ENCODE measurements at places on chromosomes 3 and 15. TPM values are rescaled to one million over a fixed set of nuclear protein-coding genes. Genes with fewer than 3 reads are reported as not detected.

GRCh38 chr15:75076277-75076676, 52.9 kb downstream of the PPCDC start:
- no peak for DNase-seq

GRCh38 chr3:156685198-156685597, 10.8 kb downstream of the TIPARP start:
- peak; percentile 53 for DNase-seq

- peak; percentile 47 for DNase-seq
Measured at GRCh38 chr3:182568261-182568660, 225.0 kb upstream of the ATP11B start.

GRCh38 chr3:160150525-160150924, 74.7 kb upstream of the C3orf80 start:
- peak; percentile 77 for DNase-seq

DNA sequence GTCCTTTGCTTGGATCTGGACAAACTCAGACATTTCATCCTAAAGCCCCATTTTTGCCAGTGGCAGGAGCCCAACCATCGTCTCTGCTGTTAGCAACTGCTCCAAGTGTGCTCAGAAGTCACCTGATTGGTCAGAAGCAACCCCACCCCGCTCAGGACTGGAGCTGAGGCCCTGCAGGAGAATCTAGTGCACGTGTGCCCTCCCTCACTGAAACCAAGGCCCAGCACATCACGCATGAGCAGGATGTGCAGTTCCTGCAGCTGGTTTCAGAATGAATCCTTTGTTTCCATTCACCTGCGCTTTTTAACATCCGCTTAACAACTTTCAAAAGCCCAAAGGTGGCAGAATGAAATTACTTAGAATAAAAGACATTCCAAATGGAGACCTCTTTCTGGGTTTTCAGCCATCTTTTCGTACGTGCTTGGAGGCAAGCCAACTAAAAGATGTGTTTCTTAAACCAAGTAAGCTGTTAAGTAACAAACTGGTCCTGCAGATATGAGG, 81.2 kb downstream of the SRGAP3 start:
- DNase-seq, result no peak

DNA sequence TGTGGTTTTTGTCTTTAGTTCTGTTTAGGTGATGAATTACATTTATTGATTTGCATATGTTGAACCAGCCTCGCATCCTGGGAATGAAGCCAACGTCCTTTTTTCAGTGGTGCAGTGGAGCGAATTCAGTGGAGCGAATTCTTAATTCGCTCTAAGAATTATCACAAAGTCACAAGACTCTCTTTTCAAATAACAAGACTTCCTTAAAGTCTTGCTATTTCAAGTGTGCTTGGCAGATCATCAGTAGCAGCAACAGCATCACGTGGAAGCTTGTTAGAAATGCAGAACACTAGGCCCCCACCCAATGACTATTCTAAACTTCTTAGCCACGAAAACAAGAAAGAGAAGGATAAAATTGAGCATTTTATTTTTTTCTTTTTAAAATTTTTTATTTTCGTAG, 58.1 kb upstream of the CD200R1L start:
- DNase-seq, result no peak

- DNase-seq, result peak; percentile 25
Measured at GRCh38 chr3:81277853-81278252, 483.6 kb downstream of the GBE1 start.

- no peak for DNase-seq
Measured at GRCh38 chr3:123155471-123156011, 46.2 kb upstream of the SEC22A start.

GRCh38 chr15:28943146-28943545, 57.4 kb downstream of the APBA2 start:
- no peak for DNase-seq

DNA sequence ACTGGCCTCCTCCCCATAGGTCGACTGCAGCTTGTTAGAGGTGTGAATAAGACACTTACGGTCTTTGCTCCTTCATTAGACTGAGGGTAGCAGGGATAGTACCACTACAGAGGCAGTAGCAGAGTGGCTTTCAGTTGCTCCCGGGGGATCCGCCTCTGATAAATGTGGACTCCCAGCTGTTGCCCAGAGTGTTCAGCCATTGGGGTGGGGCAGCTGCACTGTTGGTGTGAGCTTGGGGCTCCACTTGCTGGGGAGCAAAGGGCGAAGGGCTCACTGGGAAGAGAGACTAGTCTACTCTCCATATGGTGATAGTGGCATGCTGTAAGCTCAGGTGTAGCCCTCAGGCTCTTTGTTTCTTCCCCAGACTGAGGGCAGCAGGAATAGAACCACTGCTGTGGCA, 239.1 kb downstream of the LRRN1 start:
- no peak for DNase-seq

DNA sequence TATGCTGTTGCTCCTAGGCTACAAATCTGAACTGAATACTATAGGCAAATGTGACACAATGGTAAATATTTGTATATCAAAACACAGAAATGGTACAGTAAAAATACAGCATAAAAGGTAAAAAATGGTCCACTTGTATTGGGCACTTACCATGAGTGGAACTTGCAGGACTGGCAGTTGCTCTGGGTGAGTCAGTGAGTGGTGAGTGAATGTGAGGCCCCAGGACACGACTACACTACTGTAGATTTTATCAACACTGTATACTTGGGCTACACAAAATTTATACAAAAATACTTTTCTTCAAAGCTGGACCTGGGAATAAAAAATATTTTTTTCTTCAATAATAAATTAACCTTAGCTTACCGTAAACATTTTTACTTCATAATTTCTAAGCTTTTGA, 41.6 kb upstream of the DUT start:
- DNase-seq, result peak; percentile 29

DNA sequence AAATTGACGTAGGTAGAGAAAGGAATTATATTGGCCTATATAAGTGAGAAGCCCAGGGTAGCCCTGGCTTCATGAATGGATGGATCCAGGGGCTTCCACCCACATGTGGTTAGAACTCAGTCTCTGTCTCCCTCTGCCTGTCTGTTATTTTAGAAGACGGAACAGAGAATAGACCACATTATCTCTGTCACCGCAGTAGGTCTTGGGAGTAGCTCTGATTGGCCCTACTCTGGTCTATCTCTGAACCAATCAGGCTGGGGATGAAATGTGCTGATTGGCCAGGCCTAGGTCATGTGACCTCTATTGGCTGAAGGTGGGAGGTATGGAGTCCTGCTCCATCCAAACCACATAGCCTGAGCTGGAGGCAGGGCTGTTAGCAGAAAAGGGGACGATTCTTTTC, 143.0 kb upstream of the PRR23C start:
- no peak for DNase-seq

DNA sequence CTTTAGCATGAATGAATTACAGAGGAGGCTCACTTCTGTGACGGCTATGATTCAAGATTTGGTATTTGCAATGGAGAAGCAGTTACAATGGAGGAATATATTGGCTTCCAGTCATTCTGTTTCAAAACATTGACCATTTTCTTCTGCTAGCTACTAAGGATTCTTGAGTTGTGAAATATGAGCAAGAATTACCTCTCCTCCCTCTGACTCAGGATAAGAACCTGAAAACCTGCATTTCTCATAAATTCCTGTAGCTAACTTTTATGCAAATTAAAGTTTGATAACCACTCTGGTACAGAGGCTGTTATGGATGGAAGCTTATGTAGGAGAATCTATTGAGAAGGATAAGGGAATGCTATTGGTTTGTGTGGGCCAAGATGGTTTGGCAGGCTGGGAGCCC, 84.1 kb upstream of the MYRIP start:
- DNase-seq, result no peak

- DNase-seq, result peak; percentile 56
Measured at GRCh38 chr3:184016811-184017671, 643 bp downstream of the ABCC5 start.

DNA sequence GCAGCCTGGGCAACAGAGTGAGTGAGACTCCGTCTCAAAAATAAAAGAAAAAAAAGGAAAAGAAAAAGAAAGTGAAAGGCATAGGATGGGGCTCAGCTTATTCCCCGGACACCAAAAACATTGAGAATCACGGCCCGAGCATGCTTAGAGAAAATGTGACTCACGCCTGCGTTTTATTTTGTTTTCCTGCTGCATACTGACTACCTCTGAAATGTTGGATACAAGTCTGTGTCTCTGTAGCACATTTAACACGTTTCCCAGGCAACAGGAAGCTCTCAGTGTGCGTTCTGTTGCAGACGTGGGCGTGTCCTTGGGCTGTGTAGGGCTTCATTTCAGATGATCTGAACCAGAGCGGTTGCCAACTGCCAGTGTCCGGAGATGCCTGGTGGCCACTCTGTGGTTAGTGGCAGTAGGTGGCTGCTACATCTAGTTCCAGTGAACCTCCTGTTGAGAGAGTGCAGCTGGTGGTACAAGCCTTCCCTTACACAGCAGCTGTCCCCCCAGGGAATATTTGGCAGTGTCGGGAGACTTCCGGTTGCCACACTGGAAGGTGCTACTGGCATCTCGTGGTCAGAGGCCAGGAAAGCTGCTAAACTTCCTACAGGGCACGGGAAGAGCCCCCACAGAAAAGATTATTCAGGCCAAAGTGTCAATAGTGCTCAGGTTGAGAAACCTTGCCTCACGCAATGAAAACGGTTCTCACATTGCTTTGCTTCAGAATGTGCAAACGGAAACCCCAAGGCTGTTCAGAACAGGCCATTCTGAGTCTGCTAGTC, 3.0 kb downstream of the SLC51A start:
- peak; percentile 99 for DNase-seq

DNA sequence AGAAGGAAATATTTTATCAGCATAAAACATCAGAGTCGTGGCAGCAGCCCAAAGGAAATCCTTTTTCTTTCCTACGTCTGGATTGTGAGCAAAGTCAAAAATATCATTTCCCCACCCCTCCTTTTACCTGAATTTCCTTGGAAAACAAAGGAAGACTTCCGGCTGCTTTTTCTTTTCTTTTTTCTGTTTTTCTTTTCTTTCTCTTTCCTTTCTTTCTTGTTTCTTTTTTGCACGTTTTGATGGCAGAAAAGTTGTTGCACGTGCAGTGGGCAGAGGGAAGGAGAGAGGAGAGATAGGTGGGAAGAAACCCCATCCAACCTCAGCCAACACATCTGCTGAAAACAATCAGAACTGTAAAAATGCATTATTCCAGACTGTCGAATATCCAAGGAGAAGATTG, 544 bp upstream of the MYO1E start:
- no peak for DNase-seq

- DNase-seq, result no peak
Measured at GRCh38 chr3:141114816-141115460, 63.8 kb downstream of the SPSB4 start.

GRCh38 chr15:41022487-41023090, 69.3 kb downstream of the CHAC1 start:
- peak; percentile 42 for DNase-seq

GRCh38 chr15:100093211-100094126, 248.3 kb downstream of the ADAMTS17 start:
- no peak for DNase-seq

- peak; percentile 91 for DNase-seq
Measured at GRCh38 chr3:12155828-12156227, 2.9 kb downstream of the TIMP4 start.

GRCh38 chr3:194139814-194140391, 4.0 kb downstream of the HES1 start:
- no peak for DNase-seq

Gene GOLGA6D
- not detected for total RNA-seq

Gene IQCF5
- total RNA-seq, result not detected

Gene NLGN1
- total RNA-seq, result 10.6 TPM

Gene LXN
- not detected for total RNA-seq

Gene C3orf52
- 10.9 TPM for total RNA-seq

Gene FMN1
- total RNA-seq, result 5.3 TPM

Gene KBTBD12
- 0.07 TPM for total RNA-seq

Gene CFAP92
- not detected for total RNA-seq

Gene CLRN1
- not detected for total RNA-seq

Gene GRK7
- not detected for total RNA-seq

Gene LDHAL6B
- not detected for total RNA-seq

Gene NTRK3
- total RNA-seq, result 0.86 TPM

Gene DLL4
- total RNA-seq, result 0.10 TPM

Gene SOX2
- 1.6 TPM for total RNA-seq

Measured in M059J (cell line).